Gastrocnemius medialis (tissue), 4 donors: ENCODE measurements at places on chromosomes 2 and 18. TPM values are rescaled to one million over a fixed set of nuclear protein-coding genes. Genes with fewer than 3 reads are reported as not detected.

GRCh38 chr2:233349005-233349998 lies 5.0 kb upstream of the DGKD start:
- no peaks in the 10 kb centered on the region for H3K36me3 ChIP-seq
- no peaks in the 10 kb centered on the region for H3K27me3 ChIP-seq
- no peak overlapping the region for H3K4me3 ChIP-seq
- peak; percentile 27 for DNase-seq
- no peak overlapping the region for H3K27ac ChIP-seq

DNA sequence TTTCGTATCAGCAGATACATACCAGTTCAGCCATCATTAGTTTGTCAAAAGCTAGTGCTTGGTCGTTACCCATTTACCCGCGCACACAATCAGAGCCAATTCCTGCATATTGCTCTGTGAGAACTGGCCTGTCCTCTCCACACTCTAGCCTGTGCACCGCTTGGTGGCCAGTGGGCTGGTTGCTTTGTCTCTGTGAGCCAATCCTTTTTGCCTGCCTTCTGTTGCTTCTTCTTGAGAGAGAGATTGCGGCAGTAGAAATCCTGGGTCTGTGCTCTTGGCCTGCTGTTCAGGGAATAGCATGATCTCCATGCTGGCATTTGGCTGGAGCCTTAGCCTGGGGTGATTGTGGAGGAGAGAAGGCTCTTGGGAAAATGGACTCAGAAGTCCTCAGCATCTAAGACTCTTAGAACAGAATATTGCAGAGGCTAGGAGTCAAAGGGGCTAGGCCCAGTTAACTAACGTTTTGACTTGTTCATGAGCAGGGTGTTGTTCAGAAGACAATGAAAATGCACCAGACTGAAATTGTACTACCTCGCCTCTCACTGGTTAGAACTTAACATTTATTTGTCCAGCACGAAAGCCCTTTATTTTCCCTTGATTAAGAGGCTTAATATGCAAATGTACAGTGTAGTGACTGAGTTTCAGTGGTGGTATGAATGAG lies 37.1 kb downstream of the MAP4K4 start:
- H3K4me3 ChIP-seq: no peak overlapping the region
- H3K27me3 ChIP-seq: no peaks in the 10 kb centered on the region
- H3K36me3 ChIP-seq: no peaks in the 10 kb centered on the region
- peak overlapping the region; percentile 90 for H3K27ac ChIP-seq
- DNase-seq: no peak

- peaks cover 28% of the 10 kb centered on the region for H3K36me3 ChIP-seq
- H3K27me3 ChIP-seq: no peaks in the 10 kb centered on the region
- DNase-seq: peak; percentile 47
- peaks cover 15% of the 10 kb centered on the region for H3K4me1 ChIP-seq
- no peak overlapping the region for H3K4me3 ChIP-seq
These were observed 20.3 kb downstream of the TRAPPC12 start for GRCh38 chr2:3399829-3400228.

Gene IGFBP2
- 44.4 TPM for total RNA-seq
